ENCODE measurements at places on chromosomes 7 and 10.
A peak's percentile ranks its signal among the peaks of the same experiment; 100 is the strongest.

DNA sequence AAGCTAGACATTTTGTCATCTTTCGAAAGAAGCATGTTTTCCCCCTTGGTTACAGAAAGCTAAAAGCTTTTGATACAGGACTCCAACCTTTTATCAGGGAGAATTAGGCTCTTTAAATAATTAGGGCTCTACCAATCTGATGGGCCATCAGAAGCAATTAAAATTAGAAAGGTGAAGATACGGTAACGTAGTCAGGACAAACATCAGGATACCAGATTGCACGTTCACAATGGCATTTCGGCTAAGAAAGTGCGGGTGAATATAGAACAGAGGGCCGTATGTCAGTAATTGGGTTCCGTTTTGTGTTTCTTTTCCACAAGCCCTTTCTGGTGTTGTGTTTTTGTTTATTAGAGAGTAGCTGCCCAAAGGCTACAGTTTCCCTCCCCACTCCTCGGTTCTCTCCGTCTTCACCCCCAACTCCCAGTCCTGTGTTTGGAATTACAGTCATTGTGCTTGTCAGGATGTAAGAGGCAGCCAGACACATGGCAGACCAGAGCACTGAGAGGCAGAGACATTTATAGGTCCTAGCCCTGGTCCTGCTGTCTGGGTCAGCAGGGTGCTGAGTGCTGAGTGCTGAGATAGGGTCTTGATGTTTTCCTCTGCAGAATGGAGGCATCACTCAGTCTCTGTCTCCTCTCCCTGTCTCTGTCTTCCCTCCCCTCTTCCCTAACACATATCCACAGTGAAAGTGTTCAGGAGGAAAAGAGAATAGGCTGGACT lies 5.5 kb downstream of the PFKP start:
- DNase-seq, result no peak

- no peak for DNase-seq
These were observed 1.4 kb downstream of the RAB11FIP2 start for GRCh38 chr10:118045158-118045836.

DNA sequence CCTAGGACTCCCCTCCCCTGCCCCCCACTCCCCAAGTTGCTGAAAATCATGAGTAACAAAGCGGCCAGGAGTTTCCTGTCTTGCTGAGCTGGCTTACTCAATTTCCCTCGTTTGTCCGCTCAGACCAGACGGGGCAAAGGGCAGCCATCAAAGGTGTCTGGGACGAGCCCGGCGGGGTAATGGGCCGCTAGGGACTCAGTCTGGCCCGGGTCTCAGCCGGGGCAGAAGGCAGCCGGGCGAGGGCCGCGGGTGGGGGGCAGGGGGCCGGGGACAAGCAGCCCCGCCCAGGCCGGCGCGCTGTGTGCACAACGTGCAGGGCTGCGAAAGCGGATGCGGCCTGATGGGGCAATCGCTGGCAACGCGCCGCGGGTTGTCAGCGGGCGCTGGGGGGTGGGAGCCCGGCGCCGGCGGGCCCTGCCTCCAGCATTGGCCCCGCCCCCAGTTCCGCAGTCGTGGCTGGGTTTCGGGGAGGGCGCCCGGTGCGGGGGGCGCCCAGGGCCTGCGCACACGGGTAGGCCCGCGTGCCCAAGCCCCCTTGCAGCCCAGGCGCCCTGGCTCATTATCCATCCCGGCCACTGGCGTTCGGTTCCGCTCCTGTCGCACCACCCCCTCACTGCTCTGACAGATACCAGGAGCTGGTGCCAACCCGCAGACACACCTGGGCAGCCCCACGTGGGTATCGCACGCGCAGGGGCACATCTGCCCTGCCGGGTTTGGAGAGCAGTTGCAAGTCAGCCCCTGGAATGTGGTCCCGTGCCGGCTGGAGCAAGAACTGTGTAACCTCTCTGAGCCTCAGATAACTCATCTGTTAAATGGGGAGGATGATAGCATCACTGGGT lies 35.1 kb downstream of the DNAJB12 start:
- peak; percentile 76 for DNase-seq

DNA sequence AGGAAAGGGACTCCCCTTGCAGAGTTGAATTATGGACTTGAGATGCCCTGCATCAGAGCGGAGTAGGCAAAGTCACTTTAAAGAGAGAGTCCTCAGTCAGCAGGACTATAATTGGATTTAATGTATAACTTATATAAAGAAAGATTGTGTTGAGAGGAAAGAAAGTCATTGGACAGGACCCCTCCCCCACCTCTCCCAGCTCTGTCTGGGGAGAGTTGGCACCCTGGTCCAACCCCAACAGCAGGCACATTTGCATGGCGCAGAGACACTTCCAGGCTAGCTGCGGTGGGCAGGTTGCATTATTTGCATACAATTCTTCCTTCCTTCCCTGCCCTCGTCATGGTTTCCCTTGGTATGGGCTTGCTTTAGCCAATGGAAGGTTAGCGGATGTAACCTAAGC lies 46.1 kb upstream of the NPTX2 start:
- DNase-seq, result no peak

DNA sequence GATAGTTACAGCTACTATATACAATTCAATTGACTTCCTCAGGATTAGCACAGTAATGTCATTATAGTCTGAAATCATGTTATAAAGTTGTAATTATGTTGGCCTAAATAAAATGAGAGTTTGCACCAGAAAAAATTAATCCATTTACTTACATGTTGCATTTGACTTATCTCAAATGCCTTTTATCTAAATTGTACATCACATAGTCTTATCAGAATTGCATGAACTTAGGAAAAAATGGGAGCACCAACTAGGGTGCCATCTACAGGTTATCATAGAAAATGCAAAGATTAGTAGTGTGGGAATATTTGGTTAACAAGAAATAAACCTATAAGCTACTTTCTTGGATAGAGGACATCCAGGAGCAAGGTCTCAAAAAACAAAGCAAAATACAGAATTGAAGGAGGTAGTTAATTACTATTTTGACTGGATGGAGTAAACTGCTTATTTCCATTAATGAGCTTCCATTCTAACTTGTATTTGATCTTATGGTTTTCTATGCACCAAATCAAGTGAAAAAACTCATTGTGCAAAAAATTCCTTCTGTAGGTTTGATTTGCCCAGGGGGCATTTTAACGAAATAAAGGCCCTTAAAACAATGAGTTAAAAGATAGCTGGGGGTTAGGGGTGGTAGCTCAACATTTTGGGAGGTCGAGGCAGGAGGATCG lies 60.0 kb upstream of the ORC5 start:
- DNase-seq, result no peak

DNA sequence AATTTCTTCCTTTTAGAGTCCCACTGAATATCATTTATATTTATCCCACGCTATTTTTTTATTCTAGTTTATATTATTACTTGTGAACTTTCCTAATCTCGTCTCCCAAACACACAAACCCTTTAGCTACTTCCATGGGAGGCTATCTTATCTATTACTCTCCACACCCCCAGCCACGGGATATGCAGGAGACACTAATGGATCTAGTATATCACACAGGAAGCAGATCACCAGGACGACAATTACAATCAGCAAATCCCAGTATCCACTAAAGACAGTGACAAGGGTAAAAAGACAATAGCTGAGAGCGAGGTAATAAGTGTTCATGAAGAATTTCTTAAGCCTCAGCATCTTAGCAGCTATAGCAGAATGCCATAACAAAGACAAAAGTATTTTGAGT lies 3.8 kb upstream of the AKR1E2 start:
- DNase-seq, result no peak

- DNase-seq, result no peak
These were observed 46.0 kb downstream of the CDC123 start for GRCh38 chr10:12241810-12242529.

GRCh38 chr10:67250686-67251085 lies 324.9 kb downstream of the LRRTM3 start:
- no peak for DNase-seq

DNA sequence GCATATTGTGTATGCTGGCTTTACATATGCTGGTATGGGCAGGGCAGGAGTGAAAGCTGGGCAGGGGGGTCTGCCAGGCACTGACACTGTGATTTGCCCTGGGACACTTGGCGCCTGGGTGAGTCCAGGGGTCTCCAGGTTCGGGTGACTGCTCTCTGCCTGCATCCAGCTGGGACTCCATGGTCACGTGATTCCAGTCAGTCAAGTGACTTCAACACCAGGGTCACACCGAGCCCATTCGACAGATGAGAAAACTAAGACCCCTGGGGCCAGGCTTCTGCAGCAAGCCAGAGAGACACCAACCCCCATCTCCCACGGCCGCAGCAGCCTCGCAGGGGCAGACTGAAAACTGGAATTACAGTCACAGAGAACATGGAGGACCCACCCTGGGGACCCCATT lies 30.0 kb downstream of the MMD2 start:
- DNase-seq, result no peak

GRCh38 chr10:13056456-13057077 lies 43.4 kb upstream of the OPTN start:
- DNase-seq, result no peak

- no peak for DNase-seq
These were observed 221.2 kb downstream of the FAM107B start for GRCh38 chr10:14553448-14553847.

GRCh38 chr7:33412331-33412730 lies 283.0 kb downstream of the BBS9 start:
- no peak for DNase-seq

Measured in activated CD4-positive, alpha-beta T cell treated with anti-CD3 and anti-CD28 coated beads for 1 hour (primary cell).